Heart left ventricle (tissue), 16 donors: ENCODE measurements at places on chromosomes 3 and 15. TPM values are rescaled to one million over a fixed set of nuclear protein-coding genes. Genes with fewer than 3 reads are reported as not detected.

GRCh38 chr3:27666272-27666671 is 55.9 kb downstream of the EOMES start:
- no peak for DNase-seq

GRCh38 chr3:71564361-71564760 is 19.2 kb downstream of the FOXP1 start:
- DNase-seq, result no peak

The RTF1 gene
- total RNA-seq, result 32.3 TPM

The NKIRAS1 gene
- 19.6 TPM for total RNA-seq

DNA sequence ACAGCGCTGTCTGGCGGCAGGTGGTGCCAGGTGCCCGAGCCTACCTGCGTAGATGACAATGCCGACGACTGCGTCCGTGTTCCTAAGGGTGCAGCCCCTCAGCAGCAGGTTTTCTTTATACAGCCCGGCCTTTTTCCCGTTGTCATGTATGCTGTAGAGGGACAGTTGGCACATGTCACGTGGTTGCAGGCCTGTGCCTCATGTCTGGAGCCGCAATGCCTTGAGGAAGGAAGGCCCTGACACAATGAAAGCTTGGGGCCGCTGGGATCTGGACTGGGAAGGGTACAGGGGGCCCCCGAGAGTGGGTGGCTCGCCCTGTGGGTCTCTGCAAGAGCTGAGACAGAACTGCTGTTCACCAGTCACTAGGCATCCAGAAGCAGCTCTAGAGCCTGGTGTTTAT is 136.0 kb downstream of the ATP10A start:
- DNase-seq, result no peak

The SCN11A gene
- total RNA-seq, result not detected

The RARB gene
- total RNA-seq, result 17.8 TPM

GRCh38 chr15:70585707-70586034 is 177.7 kb downstream of the UACA start:
- no peak for DNase-seq

The UBR1 gene
- 32.5 TPM for total RNA-seq

The U2SURP gene
- total RNA-seq, result 34.2 TPM

The FEZF2 gene
- total RNA-seq, result not detected

DNA sequence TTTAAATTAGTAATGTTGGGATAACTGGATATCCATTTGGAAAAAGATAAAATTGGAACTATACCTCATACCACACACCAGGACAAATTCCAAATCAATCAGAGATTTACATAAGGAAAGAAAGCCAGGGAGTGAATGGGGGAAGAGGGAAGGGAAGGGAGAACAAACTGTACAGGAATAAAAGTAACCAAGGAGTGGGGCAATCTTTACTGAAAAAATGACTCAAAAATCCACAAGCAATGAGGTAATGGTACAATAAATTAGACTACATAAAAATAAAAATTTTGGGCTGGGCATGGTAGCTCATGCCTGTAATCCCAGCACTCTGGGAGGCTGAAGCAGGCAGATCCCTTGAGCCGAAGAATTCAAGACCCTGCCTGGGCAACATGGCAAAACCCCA is 82.6 kb downstream of the MLH1 start:
- DNase-seq, result no peak

DNA sequence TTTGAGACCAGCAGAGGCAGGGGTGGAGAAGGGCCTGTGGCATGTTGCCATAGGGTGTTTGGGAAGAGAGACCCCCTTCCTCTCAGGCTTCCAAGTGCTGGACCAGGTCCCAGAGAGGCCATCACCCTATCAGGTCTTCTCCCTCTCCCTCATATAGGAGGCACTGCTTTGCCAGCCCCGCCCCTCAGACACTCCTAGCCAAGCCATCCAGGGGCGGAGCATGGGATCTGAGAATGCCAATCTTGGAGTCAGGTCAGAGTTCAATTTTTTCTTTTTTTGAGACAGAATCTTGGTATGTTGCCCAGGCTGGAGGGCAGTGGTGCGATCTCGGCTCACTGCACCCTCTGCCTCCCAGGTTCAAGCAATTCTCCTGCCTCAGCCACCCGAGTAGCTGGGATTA is 32.7 kb downstream of the CRABP1 start:
- no peak for DNase-seq

DNA sequence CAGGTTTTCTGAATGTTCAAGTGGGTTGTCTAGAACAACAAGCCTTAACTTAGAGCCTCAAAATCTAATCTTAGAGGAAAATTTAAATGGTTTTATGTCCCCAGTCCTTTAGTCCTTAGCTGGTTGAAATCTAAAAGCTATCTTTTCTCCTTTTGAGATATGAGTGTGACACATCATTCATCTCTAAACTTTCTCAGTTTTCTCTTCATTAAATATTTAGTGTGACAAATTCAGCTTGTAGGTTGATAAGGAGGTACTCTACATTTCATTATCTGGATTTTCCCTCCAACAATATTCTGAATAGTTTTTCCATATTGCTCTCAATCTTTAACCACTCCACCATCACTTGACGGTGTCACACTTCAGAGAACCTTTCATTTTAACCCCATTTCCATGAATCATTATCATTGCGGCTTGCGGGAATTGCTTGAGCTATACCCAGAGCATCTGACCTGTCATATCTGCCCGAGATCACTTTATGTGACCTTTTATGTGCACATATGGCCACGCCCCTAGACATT is 16.1 kb upstream of the ATP8B4 start:
- no peak for DNase-seq

- no peak for DNase-seq
Observed at GRCh38 chr3:178804606-178805005, 267.0 kb downstream of the ZMAT3 start.

The FBXO40 gene
- 268 TPM for total RNA-seq

The CYP1A2 gene
- not detected for total RNA-seq
